ENCODE measurements at places on chromosomes 7 and 10.
A peak's percentile ranks its signal among the peaks of the same experiment; 100 is the strongest.

GRCh38 chr7:26930845-26931244 lies 66.5 kb upstream of the SKAP2 start:
- DNase-seq: no peak

GRCh38 chr10:71270301-71271220 lies 48.5 kb upstream of the SLC29A3 start:
- peak; percentile 5 for DNase-seq

DNA sequence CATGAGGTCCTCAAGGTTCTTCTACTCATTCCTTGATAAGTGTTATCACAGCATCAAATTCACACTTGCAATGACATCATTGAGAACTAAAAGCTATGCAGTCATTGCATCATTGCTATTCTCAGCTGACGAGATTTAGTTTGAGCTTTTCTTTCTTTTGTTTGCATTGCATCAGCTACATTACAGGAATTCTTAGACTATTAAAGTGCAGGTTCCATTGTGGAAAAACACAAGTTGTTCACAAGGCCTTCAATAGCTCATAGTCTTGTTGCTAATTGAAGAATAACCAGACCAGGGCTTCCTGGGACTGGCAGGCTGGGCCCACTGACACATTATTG lies 139.3 kb downstream of the CXCL12 start:
- no peak for DNase-seq

- DNase-seq: no peak
These were observed 84.3 kb downstream of the CPED1 start for GRCh38 chr7:121072826-121073225.

- no peak for DNase-seq
These were observed 6.2 kb upstream of the TMEM243 start for GRCh38 chr7:87225696-87226095.

DNA sequence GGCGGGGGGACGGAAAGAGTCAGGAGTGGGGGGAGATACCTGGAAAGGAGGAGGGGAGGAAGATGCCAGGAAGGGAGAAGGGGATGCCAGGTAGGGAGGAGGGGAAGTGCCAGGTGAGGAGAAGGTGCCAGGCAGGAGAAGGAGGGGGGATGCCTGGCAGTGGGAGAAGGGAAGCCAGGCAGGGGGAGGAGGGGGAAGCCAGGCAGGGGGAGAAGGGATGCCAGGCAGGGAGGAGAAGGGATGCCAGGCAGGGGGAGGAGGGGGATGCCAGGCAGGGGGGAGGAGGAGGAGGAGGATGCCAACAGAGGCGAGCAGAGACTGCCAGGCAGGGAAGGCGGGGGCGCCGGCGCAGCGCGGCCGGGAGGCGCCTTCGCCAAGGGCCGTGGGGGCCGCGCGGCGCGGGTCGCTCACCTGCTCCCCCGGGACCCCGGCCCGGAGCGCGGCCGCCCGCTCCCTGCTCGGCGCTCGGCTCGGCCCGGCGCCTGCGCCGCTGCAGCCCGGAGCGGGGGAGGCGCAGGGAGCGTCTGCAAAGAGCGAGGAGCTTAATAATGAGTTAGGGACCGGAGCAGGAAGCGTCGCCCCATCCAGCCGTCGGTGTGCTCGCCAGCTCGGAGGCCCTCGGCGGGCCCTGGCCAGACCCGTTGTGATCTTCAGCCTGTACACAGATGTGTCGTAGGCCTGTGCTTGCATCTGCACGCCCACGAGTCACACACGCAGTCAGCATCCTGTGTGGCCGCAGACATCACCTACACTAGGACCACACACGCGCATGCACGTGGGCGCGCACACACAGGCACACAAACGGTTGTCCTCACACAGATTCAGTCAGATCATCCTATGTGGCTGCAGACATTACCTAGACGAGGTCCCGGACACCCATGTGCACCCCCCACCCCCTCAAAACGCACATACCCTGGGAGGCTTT lies 28.4 kb upstream of the SMARCD3 start:
- peak; percentile 43 for DNase-seq

DNA sequence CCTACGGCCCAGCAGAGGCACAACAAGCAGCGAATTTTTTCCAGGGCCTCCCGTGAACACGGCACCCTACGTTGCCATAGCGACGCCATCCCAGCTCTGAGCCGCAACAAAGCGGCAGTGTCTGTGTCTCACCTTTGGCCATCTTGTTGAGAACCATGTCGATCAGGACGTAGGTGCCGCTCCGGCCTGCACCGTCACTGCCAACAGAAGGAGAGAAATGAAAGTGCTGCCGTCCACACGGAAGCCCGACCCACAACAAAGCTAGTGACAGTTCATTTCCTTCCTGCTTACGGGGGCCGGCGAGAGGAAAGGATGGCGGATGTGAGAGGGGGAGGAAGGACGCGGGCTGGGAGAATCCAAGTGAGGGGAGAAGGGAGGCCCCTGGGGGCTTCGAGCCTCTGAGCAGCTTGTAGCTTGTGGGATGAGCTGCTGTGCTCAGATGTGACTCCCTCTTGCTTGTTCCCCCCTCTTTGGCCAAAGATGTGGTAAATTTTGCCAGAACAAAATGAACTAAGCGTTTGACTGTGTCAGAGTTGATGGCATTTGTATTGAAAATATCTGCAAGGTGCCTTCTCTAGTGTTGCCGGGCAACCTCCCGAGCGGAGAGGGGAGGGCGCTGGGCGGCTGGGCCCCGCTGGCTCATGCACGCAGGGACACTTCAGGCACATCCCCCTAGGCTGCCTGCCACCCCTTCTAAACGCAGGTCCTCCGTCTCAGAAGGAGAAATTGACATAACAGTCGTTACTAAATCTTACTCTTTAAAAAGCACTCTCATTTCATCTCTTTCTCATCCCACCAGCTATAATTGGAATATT lies 232.2 kb downstream of the DNAJB6 start:
- peak; percentile 56 for DNase-seq

- no peak for DNase-seq
These were observed 240.7 kb downstream of the TFEC start for GRCh38 chr7:115789901-115790300.

GRCh38 chr7:117766913-117767312 lies 106.3 kb downstream of the CTTNBP2 start:
- no peak for DNase-seq

DNA sequence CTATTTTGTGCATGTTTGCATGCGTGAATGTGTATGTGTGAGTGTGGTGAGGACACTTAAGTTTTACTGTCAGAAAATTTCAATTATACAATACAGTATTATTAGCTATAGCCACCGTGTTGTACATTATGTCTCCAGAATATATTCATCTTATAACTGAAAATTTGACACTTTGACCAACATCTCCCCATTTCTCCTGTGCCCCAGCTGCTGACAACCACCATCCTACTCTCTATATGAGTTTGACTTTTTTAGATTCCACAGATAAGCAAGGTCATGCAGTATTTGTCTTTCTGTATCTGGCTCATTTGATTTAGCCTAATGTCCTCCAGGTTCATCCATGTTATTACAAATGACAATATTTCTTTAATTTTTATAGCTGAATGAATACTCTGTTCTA lies 195.0 kb downstream of the GPR37 start:
- no peak for DNase-seq

DNA sequence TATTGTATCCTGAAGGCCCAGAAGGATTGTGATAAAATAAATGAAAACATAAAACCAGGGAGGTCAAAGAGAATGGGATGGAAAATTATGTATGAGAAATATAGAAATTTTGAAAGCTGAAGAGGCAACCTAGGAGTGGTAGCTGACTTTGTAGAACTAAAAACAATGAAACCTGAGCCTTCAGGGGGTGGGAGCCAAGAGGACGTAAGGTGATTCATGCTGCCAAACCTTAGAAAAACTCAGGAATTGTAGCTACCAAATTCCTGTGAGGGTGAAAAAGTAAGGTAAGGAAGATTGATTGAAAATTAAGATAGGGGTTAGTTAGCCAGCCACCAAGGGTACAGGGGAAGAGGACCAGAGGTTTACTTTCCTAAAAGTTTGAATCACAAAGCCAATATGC lies 213.2 kb downstream of the KCND2 start:
- no peak for DNase-seq

DNA sequence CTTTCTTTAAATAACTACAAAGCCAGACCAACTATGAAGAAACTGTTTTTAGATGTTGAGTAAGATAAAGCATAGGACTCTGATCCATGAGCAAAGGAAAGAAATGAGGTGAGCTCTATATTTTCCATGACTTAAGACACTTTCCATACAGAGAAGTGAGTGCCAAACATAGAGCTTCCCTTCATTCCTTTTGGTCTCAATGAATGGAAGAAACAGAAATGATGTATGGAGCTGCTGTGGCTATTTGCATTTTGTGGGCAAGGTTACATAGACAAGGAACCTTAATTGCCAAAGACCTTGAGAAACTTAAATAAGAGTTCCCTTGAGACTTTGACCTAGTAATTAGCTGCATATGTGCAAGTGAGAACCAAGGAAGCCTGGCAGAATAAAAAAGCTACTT lies 1152.2 kb downstream of the XPNPEP1 start:
- DNase-seq: no peak

GRCh38 chr10:3886191-3886590 lies 101.2 kb upstream of the KLF6 start:
- no peak for DNase-seq
